ENCODE measurements at places on chromosomes 1 and 21. TPM values are rescaled to one million over a fixed set of nuclear protein-coding genes. Genes with fewer than 3 reads are reported as not detected.

The OR10Z1 gene
- polyA plus RNA-seq: not detected

The SLFNL1 gene
- 0.29 TPM for polyA plus RNA-seq

The PLA2G2C gene
- polyA plus RNA-seq: not detected

The CSF3R gene
- not detected for polyA plus RNA-seq

The DPYD gene
- polyA plus RNA-seq: 0.33 TPM
